ENCODE measurements at places on chromosomes 2 and 18.
A peak's percentile ranks its signal among the peaks of the same experiment; 100 is the strongest.

GRCh38 chr2:194205568-194206227 is 1451.3 kb upstream of the SLC39A10 start:
- no peak for DNase-seq

DNA sequence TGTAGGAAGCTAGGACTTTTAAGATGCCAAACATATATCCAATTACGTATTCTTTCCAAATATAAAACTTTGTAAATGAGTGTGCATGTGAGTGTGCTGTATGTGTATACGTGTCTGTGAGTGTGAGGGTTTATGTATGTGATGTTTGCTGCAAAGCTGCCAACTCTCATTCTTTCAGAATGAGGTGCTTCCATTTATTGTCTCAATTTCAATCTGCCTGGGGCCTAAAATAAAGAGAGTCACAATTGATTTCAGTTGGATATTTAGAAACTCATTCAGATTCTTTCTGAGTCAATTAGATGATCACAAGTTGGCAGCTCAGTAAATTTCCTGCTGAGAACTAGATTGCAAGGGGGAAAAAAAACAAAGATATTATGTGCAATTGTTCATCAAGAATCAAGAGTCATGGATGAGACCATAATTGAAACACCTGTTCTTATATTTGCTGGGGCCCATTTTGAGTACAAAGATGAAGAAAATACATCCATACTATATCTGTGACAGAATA is 621.2 kb upstream of the ACVR2A start:
- DNase-seq = no peak

GRCh38 chr2:178450524-178450773 is 526 bp downstream of the PRKRA start:
- DNase-seq = no peak

DNA sequence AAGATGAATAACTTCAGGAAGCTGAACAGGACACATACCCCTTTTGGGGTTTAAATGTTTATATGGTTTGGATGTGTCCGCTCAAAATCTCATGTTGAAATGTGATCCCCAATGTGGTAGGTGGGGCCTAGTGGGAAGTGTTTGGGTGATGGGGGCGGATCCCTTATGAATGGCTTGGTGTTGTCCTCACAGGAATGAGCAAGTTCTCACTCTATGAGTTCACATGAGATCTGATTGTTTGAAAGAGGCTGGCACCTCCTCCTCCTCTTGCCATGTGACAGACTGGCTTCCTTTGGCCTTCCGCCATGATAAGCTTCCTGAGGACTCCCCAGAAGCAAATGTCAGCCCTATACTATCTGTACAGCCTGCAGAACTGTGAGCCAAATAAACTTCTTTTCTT is 88.6 kb upstream of the ZNF532 start:
- DNase-seq = no peak

GRCh38 chr2:19979932-19980331 is 10.0 kb downstream of the WDR35 start:
- DNase-seq = no peak

- no peak for DNase-seq
Observed at GRCh38 chr2:176763851-176764404, 448.7 kb upstream of the HNRNPA3 start.

GRCh38 chr18:7728297-7728696 is 161.2 kb downstream of the PTPRM start:
- no peak for DNase-seq

- peak; percentile 42 for DNase-seq
Observed at GRCh38 chr2:239274391-239275043, 126.3 kb downstream of the HDAC4 start.

- DNase-seq = no peak
Observed at GRCh38 chr2:123916531-123916930, 108.6 kb upstream of the CNTNAP5 start.

- no peak for DNase-seq
Observed at GRCh38 chr18:31148600-31148999, 14.1 kb downstream of the DSC1 start.

DNA sequence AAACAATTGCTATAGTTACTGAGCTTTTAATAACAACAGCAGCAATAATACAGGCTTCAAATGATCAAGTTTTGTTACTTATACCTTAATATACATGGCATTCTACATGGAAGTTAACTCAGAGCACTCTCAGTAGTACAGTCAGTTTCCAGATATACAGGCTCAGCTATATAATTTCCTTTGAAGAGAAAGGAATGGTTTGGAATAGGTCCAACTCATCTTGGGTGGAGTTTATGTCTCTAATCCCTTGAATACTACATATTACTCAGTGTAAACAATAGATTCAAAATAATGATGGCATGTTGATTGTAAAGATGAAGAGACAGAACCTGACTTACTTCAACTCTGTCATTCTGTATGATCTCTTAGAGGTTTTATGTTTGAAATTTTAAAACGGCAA is 174.9 kb downstream of the EPHA4 start:
- no peak for DNase-seq

GRCh38 chr2:98419977-98420725 is 24.5 kb upstream of the INPP4A start:
- no peak for DNase-seq

DNA sequence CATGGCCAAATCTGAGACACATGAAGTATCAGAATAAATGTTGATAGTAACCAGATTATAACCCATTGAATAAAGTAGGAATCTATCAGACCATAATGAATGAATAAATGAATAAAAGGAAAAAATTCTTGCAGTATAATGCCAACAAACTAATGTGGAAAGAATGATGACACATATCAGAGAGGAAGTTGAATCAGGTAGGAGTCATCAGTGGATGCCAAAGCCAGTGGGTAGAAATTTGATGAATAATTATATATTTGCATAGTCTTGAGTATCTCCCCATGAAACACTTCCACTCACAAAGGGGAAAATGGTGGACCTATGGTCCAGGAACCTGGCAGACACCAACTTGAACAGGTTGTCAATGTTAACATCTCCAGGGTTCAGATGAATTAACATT is 68.6 kb downstream of the GALNT3 start:
- no peak for DNase-seq

GRCh38 chr2:135785032-135785431 is 43.4 kb downstream of the UBXN4 start:
- no peak for DNase-seq

DNA sequence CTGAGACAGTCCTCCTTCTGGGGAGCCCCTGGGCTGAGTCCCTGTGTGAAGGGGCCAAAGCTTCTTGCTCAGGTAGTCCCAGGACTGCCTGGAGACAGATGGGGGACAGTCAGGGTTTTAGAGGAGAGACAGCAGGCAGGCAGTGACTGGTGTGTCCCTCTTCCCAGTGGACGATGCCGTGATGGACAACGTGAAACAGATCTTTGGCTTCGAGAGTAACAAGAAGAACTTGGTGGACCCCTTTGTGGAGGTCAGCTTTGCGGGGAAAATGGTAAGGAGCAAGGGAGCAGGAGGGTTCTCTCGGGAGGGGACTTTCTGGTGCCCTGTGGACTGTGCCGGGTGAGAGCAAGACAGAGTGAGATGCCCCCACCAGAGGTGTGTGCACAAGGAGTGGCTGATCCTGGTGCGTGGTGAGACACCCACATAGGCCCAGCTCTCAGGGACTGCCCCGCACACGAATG is 74.8 kb downstream of the DYSF start:
- no peak for DNase-seq

GRCh38 chr2:80351231-80351630 is 46.7 kb upstream of the LRRTM1 start:
- no peak for DNase-seq

DNA sequence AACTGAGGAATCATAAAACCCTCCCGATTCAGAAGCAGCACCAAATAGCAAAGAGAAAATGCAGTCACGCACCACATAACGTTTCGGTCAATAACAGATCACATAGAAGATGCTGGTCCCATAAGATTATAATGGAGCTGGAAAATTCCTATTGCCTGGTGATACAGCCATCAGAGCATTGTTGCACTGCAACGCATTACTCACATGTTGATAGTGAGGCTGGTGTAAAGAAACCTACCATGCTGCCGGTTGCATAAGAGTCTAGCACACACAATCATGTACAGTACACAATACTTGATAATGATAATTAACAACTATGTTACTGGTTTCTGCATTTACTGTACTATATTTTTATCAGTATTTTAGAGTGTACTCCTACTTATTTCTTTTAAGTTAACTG is 32.5 kb downstream of the RNF152 start:
- DNase-seq = no peak

DNA sequence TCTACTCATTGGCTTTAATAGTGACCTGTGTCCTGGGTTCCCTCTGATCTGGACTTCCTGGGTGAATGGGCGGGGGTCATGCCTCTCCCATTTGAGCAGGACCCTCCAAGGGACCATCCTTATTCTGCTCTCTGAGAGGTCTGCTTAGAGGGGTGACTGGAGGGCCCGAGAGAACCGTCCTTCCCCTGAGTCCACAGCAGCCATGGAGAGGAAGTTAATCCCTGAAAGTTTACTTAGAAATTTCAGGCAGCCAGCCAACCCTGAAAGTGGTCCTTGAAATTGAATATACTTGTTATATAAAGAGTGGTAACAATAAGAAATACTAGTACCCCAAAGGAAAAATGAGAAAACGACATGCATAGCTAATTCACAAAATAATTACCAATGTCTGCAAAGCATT is 226.1 kb downstream of the DYSF start:
- DNase-seq = no peak

DNA sequence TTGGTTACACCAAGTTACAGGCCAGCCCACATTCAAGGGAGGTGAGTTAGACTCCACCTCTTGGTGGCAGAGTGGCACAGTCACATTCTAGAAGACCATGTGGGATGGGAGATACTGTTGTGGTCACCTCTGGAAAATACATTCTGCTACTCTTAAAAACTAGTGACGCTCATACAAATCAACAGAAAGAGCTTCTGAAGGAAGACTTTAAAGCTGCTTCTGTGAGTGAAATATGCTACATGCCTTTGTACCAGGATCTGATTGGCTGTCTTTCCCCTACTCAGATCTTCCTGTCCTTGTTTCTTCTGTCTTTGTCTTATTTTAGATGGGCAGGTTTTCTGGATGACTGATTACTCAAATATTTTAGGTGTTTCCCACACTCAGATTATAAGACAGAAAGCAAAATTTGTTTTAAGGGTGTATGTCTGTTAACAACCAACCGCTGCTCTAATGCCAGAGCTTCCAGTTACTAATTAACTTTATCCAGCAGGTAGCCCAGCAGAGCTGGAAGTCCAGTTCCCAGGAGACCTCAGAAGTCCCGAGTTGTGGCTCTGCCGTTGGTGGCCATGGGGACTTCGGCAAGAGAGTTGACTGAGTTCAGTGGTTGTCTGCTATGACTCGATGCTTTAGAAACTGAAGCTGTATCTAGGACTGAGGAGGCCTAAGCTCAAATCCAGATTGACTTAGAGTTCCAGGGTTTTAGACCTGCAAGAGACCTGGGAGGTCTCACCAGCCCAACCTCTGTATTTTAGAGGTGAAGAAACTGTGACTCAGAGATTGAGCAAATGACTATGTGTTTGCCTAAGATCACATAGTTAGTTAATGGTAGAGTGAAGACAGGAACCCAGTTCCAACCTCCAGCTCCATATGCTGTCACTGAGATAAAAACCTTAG is 7.4 kb downstream of the IL1R2 start:
- DNase-seq = no peak

- no peak for DNase-seq
Observed at GRCh38 chr2:29207352-29208148, 92.3 kb downstream of the CLIP4 start.

- no peak for DNase-seq
Observed at GRCh38 chr18:36817039-36817438, 11.8 kb downstream of the TPGS2 start.

- no peak for DNase-seq
Observed at GRCh38 chr2:23826771-23827170, 100.2 kb downstream of the ATAD2B start.

DNA sequence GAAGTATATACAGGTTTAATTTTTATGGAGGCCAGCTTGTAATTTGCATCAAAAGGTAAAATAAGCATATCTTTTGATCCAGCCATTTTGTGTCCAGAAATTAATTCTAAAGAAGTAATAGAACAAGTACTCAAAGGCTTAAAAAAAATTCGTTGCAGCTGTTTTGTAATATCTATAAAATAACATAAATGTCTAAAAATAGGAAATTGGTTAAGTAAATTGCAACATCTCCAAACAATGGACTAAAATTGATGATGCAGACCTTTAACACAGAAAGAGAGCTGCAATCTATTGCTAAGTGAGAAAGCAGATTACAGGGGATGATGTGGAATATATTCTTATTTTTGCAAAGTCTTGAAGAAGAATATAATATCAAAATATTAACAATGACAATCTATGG is 19.4 kb downstream of the AAK1 start:
- no peak for DNase-seq

DNA sequence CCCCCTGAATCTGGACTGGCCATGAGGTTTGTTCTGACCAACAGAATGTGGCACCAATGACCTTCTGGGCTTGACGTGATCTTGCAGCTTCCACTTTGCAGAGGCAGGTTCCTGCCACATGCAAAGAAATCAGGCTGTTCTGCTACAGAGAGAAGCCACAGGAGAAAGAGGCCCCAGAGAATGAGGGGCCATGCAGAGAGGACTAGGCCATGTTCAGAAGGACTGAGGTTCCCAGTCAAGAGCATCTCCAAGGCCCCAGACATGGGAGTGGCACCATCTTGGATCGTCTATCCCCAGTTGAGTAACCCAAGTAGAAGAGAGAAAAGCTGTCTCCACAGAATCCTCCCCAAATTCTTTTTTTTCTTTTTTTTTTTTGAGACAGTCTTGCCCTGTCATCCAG is 131.1 kb downstream of the ZBTB7C start:
- no peak for DNase-seq

- DNase-seq = no peak
Observed at GRCh38 chr2:145095641-145096435, 575.9 kb upstream of the ZEB2 start.

GRCh38 chr2:237701859-237702390 is 74.5 kb downstream of the LRRFIP1 start:
- DNase-seq = no peak

DNA sequence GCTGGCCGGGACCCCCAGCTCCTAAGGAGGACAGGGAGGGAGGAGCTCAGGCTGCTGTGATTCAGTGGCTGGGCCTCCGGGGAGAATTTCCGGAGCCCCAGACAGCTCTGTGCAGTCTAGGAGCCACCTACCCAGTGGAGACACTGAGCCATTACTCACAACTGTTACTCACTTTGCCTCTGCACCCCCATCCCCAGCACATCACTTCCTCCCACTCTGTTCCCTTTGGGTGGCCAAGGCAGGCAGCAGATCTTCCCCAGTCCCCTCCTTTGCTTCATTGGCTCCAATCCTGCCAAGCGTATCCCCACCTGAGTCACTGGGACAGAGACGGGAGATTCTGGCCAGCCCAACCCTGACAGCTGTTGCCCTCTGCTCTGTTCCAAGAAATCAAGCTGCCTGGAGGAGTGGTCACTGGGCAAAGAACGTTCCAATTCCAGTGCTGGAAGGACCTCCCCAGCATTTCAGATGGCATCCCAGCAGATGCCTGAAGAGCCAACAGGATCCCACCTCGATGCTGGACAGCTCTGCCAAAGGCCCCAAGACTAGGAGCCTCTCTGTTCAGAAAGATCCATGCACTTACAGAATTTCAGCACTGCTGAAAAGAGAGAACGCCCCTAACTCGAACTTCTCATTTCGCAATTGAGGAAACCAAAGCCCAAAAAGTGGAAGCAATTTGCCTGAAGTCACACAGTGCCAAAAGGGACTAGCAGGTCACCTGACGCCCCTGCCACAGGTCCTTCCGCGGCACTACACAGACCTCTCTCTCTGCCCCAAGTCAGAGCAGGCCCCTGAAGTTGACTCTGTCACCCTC is 68.3 kb downstream of the TNS1 start:
- DNase-seq = no peak

- no peak for DNase-seq
Observed at GRCh38 chr2:20697322-20697934, 30.5 kb downstream of the GDF7 start.
